Naive thymus-derived CD8-positive, alpha-beta T cell (primary cell): ENCODE measurements at places on chromosomes 6 and 20. TPM values are rescaled to one million over a fixed set of nuclear protein-coding genes. Genes with fewer than 3 reads are reported as not detected.

The WFDC2 gene
- 0.73 TPM for total RNA-seq

The ZSWIM1 gene
- 17.6 TPM for total RNA-seq

- peak overlapping the region; percentile 94 for H3K27ac ChIP-seq
- no peaks in the 10 kb centered on the region for H3K27me3 ChIP-seq
- peaks cover 40% of the 10 kb centered on the region for H3K4me1 ChIP-seq
- H3K36me3 ChIP-seq = peaks cover 11% of the 10 kb centered on the region
- H3K4me3 ChIP-seq = no peak overlapping the region
These were observed 3.0 kb downstream of the ROMO1 start for GRCh38 chr20:35702051-35702823.

GRCh38 chr20:53517146-53517545 is 76.5 kb downstream of the ZNF217 start:
- no peak overlapping the region for H3K27ac ChIP-seq
- peaks cover 1% of the 10 kb centered on the region for H3K27me3 ChIP-seq
- no peaks in the 10 kb centered on the region for H3K4me1 ChIP-seq

DNA sequence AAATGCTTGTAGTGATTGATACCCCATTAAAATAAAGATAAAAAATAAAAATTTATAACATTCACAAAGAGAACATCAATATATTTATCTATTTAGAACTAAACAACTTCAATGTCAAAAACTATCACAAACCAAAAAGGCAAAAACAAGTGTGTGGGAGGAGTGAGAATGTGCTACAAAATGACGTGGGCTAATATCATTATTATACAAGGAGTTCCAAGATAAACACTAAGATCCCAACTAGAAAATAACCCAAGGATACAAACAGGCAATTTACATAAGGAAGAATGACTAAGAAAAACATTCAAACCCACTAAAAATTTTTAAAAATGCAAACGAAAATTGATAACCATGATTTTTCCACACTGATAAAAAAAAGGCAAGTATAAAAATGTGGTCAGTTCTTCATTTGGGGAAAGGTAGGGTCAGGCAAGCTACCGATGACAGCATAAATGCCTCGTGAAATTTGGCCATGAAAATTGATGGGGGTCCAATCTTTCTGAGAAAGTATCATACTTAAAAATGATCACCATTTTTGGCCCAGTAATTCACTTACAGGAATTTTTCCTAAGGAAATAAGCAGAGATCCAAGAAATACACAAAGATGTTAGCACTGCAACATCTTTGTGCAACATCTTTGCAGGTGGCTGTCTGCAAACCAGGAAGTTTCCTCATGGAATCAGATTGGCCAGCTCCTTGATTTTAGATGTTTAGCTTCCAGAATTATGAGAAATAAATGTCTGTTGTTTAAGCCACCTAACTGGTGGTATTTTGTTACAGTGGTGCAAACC is 140.2 kb downstream of the TMEM200A start:
- no peak overlapping the region for H3K4me3 ChIP-seq
- no peaks in the 10 kb centered on the region for H3K27me3 ChIP-seq
- H3K27ac ChIP-seq = no peak overlapping the region
- peaks cover 35% of the 10 kb centered on the region for H3K4me1 ChIP-seq

DNA sequence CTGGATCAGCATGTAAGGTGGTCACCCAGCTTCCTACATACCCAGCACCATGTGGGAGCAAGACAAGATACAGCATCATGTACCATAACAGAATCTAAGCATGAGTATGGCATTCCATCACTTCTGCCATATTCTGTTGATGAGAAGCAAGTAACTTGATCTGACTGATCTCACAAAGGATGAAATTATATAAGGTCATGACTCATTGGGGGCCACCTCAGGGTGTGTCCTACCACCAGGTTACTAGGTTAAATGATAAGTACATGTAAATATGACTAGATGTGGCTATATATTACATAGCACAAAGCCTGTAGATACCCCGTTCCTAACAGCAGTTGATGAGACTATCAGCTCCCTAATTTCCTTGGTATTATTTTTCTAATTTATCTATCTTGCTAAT is 213.1 kb downstream of the DOK5 start:
- peaks cover 18% of the 10 kb centered on the region for H3K27me3 ChIP-seq
- DNase-seq = no peak
- H3K36me3 ChIP-seq = no peaks in the 10 kb centered on the region
- no peaks in the 10 kb centered on the region for H3K4me1 ChIP-seq

DNA sequence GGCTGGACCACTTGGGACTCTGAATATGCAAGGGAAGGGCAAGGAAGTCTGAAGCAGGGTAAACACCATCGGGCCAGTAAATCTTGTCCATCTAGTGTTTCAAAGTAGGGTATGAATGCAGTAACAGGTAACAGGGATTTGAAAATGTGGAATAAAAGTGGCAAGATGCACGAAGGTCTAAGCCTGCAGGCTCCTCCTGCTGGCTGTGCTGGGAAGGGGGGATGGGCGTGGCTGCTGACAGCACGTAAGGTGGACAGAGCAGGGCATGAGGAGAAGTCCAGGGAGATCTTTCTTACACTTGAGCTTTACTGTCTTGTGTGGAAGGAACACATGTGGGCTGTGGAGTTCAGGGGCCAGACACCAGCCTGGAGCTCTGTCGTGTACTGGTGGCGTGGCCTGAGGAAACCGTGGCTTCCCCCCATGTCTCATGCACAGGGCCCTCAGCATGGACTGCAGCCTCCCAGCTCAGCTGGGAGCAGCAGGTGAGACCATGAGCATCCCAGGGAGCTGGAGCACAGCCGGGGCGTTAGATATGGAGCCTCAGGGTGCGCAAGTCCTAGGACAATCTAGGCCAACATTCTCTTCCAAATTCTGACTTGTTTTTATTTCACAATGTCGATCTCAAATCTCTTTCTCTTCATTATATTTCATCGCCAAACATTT is 84.5 kb downstream of the SLC22A23 start:
- DNase-seq = no peak
- peak overlapping the region; percentile 96 for H3K27ac ChIP-seq
- H3K4me1 ChIP-seq = peaks cover 20% of the 10 kb centered on the region
- no peak overlapping the region for H3K4me3 ChIP-seq

DNA sequence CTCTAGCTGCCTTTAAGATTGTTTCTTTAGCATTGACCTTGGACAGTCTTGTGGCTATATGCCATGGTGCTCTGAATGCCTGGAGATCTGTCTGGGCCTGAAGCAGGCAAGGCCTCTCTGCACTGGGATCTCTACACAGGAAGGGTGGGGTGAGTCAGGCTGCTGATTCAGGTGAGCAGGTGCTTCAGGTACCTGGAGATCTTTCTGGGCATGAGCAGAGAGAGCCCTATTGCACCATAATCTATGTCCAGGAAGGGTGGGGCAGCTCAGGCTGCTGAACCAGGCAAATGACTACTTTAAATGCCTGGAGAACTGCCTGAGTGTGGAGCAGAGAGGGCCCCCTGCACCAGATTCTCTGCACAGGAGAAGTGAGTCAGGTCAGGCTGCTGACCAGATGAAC is 94.5 kb downstream of the TPBG start:
- peaks cover 2% of the 10 kb centered on the region for H3K27me3 ChIP-seq
- no peaks in the 10 kb centered on the region for H3K4me1 ChIP-seq
- no peak overlapping the region for H3K27ac ChIP-seq

DNA sequence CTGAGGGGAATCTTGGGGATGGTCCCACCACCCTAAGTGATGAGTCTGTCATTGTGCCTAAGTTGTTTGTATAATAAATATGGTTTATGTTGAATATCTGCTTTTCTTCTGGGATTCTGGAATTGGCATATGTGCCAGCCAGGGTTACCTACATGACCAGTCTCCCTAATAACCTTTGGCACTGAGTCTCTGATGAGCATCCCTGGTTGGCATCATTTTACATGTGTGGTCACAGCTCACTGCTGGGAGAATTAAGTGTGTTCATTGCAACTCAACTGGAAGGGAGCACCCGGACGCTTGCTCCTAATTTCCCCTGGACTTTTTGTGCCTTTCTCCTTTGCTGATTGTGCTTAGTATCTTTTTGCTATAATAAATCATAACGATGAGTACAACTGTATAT is 8.1 kb downstream of the SMAP1 start:
- H3K4me3 ChIP-seq = no peak overlapping the region
- H3K4me1 ChIP-seq = peaks cover 60% of the 10 kb centered on the region
- DNase-seq = no peak
- peaks cover 5% of the 10 kb centered on the region for H3K36me3 ChIP-seq

DNA sequence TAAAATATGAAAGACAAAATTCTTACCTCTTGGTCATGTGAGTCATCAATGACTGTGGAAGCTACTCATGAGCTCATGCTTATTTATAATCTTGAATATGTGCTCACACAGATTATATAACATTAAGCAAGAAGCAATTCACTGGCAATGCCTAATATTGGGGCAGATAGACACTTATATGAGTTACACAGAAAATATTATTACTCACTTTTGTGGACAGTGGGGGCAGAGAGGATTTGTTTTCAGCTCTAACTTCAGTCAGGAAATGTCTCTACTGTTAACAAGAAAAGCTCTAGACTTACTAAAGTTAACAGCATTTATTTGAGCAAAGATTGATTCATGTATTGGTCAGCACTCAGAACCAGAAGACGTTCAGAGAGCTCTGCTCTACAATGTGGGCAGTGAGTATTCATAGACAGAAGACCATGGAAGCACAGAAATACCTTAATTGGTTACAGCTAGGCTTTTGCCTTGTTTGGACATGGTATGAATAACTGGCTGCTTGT is 85.8 kb upstream of the AHI1 start:
- no peak overlapping the region for H3K27ac ChIP-seq
- H3K36me3 ChIP-seq = no peaks in the 10 kb centered on the region
- H3K4me1 ChIP-seq = peaks cover 11% of the 10 kb centered on the region
- H3K4me3 ChIP-seq = no peak overlapping the region
- H3K27me3 ChIP-seq = no peaks in the 10 kb centered on the region
- DNase-seq = no peak

- H3K27me3 ChIP-seq = no peaks in the 10 kb centered on the region
- no peaks in the 10 kb centered on the region for H3K4me1 ChIP-seq
- no peak overlapping the region for H3K4me3 ChIP-seq
- H3K27ac ChIP-seq = no peak overlapping the region
- no peak for DNase-seq
These were observed 9.2 kb downstream of the TUBB2A start for GRCh38 chr6:3147914-3148757.

DNA sequence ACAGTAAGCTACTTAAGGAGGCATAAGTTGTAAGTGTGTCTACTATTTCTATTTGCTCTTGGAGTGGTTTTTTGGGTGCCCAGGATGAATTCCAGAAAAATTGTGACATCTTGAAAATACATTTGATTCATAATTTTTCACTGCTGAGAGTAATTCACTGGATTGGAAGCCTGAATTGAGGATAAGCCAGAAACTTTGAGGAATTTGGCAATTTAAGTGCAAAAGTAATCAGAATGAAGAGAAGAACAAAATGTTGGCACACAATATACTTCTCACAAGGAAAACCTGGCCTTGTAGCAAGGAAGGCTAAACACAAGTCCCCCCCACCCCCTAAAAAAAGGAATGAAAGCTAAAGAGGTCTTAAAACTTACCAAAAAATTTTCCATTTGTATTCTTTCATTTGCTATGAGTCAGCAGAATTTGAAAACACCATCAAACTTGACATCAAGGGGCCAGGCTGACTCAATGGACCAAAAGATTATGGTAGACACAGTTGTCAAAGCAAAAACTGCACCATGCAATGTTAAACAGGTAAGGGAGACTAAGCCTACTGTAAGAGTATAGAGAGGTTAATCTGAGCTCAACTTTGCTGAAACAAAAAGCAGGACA is 840.0 kb downstream of the FRK start:
- H3K4me1 ChIP-seq = no peaks in the 10 kb centered on the region
- no peaks in the 10 kb centered on the region for H3K27me3 ChIP-seq
- H3K4me3 ChIP-seq = no peak overlapping the region

DNA sequence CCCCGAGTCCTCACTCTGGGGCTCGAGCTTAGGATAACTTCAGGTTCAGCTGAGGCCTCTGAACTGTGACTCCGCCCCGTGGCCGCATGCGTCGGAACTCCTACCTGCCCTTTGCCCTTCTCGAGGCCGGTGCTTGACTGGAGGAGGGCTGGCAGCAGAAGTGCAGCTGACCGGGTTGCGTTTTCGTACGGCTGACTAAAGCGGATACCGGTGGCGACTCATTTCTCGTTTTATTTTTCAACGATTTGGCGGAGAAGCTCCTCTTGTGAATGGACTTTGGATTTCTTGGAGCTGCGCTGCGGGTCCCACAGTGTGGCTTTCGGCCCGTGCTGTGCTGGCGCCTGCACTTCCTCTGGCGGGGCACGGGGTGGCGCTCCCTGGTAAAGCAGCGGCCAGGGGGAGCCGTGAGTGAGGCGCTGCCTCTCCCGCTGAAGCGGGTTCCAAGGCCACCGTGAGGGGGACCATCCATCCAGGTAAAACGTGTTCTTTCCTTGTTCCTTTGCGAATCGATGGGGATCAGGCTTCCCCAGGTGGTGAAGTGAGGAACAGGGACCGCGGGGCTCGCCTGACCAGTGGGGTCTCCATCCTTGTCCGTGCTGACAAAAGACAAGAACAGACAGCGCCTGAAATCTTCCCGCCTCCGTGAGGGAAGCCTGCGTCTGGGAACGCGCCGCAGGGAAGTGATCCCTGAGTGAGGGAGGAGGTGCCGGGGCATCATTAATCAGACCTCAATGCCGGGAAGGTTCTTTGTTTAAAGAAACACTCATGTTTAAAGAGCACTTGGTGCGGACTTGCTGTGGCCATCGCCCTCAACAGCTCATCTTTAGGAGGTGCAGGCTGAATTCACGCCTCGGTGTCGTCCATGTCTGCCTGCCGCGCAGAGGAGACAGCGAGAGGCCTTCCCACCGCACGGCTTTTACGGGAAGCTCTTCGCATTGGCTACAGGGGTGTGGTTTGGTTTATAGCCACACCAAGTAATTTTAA is 38.8 kb downstream of the ERMARD start:
- peaks cover 18% of the 10 kb centered on the region for H3K4me1 ChIP-seq
- no peak overlapping the region for H3K27ac ChIP-seq
- peak; percentile 71 for DNase-seq
- peaks cover 47% of the 10 kb centered on the region for H3K27me3 ChIP-seq
- H3K4me3 ChIP-seq = peak overlapping the region; percentile 85

DNA sequence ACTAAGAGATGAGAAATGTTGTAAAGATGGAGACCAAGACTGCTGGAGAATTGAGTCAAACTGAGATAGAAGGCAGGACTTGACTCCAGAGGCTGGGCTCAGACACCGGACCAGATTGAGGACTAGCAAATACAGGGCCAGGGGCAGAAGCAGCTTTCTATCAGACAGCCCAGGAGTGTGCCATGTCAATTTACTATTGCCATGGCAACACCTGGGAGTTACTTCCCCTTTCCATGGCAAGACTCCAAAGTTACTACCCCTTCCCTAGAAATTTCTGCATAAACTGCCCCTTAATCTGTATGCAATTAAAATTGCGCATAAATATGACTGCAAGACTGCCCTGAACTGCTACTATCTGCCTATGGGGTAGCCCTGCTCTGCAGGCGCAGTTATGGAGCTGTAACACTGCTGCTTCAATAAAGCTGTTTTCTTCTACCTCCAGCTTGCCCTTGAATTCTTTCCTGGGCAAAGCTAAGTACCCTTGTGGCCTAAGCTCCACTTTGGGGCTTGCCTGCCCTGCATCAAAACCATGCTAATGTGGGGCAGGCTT is 90.1 kb upstream of the EDN1 start:
- no peak overlapping the region for H3K4me3 ChIP-seq
- no peaks in the 10 kb centered on the region for H3K4me1 ChIP-seq
- no peaks in the 10 kb centered on the region for H3K36me3 ChIP-seq
- peaks cover 3% of the 10 kb centered on the region for H3K27me3 ChIP-seq

- H3K27me3 ChIP-seq = no peaks in the 10 kb centered on the region
- peaks cover 21% of the 10 kb centered on the region for H3K4me1 ChIP-seq
- H3K4me3 ChIP-seq = peak overlapping the region; percentile 30
- H3K36me3 ChIP-seq = no peaks in the 10 kb centered on the region
- peak overlapping the region; percentile 3 for H3K27ac ChIP-seq
These were observed 29.9 kb downstream of the SGK1 start for GRCh38 chr6:134287859-134288537.
